ENCODE measurements at places on chromosomes 11 and 22. TPM values are rescaled to one million over a fixed set of nuclear protein-coding genes. Genes with fewer than 3 reads are reported as not detected.

CCDC87 gene
- 0.27 TPM for total RNA-seq

DNA sequence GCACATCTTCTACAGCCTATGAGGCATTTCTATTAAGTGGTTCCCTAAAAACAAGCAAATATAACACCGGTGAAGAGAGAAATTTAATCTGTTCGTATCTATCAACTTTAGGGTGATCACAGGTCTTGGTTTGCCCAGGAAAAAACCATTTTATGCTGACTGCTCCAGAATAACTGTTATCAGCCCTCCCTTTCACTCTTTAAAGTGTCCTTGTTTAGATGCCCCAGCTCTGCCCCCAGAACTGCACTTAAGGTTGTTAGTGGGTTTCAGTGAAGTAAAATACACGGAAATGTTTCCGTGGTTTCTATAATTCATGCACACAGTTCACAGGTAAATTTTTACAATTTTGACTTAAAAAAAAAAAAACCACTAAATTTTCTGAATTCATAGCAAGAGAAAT is 70.0 kb downstream of the NARS2 start:
- no peak for DNase-seq

GRCh38 chr11:128036556-128037093 is 550.7 kb downstream of the ETS1 start:
- DNase-seq: peak; percentile 8

DNA sequence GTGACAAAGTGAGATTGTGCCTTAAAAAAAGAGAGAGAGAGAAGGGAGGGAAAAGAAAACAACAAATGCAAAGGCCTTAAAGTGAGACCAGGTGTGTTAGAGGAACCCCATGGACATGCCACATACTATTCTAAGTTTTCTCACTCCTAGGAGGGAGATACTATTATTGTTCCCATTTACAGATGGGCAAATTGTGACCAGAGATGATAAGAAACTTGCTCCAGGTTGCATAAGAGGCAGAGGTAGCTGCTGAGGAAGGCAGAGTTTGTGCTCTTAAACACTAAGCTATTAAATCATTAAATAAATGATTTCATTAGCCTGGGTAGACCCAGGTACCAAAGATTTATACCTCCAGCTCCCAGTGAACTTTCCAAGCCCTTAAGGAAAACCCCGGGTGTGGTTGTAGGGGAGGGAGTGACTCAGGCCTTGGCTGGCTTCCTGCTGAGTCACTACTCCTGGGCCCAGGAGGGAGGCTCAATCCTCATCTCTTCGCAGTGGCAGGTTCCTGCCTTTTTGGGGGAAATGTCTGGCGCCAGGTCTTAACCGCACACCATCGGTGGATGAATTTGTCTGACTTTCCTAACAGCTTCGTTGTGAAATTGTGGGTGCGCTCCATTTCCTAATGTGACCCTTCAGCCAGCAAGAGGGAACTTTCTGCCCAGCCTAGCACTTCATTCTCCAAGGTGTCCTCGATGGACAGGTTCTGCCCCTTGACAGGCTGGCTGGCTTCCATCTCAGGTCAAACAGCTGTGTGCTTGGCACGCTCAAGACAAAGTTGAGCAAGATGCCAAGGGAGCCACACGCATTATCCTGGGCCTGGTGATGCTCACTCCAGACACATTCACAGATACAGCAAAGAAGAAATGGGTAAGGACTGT is 33.4 kb upstream of the PTPRJ start:
- peak; percentile 49 for DNase-seq

- no peak for DNase-seq
These were observed 846 bp downstream of the RNF26 start for GRCh38 chr11:119335091-119335654.

GRCh38 chr22:38314933-38315822 is 2.1 kb downstream of the CSNK1E start:
- DNase-seq: peak; percentile 16

ZPR1 gene
- total RNA-seq: 89.9 TPM

CAPN1 gene
- total RNA-seq: 72.6 TPM

DNA sequence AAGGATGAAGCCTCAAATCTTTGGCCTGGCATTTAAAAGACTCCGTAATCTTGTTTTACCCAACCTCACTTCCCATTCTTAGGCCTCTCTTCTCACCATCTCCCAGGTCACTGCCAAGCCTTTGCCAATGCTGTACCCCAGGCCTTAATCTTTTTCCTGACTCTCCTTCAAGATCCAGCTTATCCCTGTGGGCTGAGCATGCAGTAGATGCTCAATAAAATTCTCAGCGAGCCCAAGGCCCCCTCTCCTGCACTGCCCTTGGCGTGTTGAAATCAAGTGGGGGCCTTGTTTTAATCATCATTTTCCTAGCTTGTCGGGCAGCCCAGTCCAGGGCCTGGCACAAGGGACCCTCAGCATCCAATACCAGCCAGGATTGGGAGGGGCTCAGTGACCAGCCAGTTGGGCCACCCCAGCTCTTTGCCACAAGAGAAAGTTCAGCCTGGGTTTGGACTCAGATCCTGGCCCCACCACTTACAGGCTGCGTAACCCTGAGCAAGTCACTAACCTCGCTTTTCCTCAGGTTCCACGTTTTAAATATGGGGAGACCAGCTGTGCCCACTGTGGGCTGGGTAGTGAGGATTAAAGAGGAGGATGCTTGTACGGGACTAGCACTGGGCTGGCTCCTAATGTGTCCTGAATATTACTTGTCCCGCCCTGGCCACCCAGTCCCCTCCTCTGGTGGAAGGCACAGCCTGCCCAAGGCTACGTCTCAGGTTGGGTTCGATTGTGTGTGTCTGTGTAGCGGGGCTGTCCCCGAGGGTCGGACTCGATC is 943 bp upstream of the YWHAH start:
- DNase-seq: no peak

GRCh38 chr22:17007852-17008731 is at the start of gene GAB4:
GAB4 (minus strand) TSS chr22:17008222; CDS start chr22:17008114, 108 bp downstream.
- no peak for DNase-seq

All from activated CD8-positive, alpha-beta T cell treated with anti-CD3 and anti-CD28 coated beads for 36 hours (primary cell).